Fibroblast of skin of right biceps (primary cell): ENCODE measurements at places on chromosomes 5 and 9.
A peak's percentile ranks its signal among the peaks of the same experiment; 100 is the strongest.

DNA sequence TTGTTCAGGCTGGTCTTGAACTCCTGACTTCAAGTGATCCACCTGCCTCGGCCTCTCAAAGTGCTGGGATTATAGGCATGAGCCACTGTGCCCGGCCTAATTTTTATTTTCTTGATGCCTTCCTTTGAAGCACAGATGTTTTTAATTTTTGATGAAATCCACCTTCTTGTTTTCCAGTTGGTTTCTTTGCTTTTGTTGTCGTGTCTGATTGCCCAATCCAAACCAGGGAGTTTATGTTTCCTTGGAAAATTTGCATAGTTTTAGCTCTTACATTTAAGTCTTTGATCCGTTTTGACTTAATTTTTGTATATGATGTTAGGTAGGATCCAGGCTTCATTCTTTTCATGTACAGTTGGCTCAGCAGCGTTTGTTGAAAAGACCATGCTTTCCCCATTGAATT is 15.2 kb downstream of the EHMT1 start:
- DNase-seq, result no peak

GRCh38 chr5:32405507-32405906 is 39.0 kb downstream of the ZFR start:
- no peak for DNase-seq

DNA sequence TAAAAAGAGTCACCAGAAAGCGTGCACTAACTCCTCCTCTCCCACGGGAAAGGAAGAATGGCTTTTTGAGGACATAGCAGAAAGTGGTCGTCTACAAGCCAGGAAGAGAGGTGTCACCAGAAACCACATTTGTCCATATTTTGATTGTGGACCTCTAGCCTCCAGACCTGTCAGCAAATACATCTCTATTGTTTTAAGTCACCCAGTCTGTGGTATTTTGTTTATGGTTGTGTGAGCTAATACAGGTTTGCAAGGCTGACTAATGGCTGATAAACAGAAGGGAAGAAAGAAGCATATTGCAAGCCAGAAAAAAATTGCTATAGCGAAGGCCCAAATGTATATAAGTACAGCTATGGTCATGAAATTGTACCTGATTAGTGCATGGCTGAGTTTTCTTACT is 21.4 kb downstream of the WDR70 start:
- no peak for DNase-seq

- no peak for DNase-seq
Observed at GRCh38 chr5:93395971-93396379, 185.0 kb downstream of the NR2F1-AS1 start.

DNA sequence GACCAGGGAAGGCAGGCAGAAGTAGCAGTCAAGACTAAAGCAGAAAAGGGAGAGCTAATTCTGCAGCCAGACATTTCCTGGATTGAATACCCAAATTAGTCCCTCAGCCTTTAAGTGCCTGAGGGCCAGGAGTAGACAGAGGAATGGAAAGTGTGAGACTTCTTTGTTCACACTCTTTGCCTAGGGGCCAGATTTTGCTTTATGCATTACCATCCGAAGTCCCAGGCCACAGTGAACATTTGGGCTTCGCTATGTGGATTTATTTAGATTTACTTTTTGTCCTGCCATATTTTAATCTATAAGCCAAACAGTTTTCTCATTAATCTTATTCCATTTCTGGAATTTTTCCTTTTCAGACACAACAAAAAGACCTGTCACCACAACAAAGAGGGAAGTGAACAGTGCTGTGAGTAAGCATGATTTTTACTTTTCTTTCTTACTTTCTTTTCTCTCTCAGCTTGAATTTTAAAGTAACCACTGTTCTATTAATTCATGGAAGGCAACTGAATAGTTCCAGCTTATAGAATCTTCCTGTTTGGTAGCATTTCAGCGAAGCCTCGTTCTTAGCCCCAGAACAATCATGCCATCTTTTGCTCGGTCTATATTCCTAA is 52.6 kb downstream of the PDCD1LG2 start:
- DNase-seq, result no peak

- peak; percentile 77 for DNase-seq
Observed at GRCh38 chr5:148858106-148858505, 31.7 kb downstream of the ADRB2 start.

- no peak for DNase-seq
Observed at GRCh38 chr5:110663525-110663924, 62.9 kb downstream of the TMEM232 start.

DNA sequence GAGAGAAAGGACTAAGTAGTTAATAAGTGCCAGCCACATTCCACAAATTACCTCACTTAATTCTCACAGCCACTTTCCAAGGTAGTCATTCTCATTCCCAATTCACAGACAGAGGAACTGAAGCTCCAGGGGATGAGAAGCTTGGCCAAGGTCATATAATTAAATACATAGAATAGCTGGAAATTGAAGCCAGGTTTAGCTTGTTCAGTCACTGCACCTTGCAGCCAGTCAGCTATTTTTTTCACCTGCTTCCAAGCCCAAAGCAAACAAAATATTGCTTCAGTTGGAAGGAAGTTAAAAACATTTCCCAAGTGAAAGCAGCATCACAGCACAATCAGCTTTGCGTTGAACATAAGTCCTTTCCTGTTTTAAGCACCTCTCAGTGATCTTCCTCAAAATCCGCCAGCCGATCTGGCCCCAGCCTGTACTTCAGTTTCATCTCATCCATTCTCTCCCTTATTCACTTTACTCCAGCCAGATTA is 4.8 kb downstream of the ALDH1A1 start:
- no peak for DNase-seq

- no peak for DNase-seq
Observed at GRCh38 chr9:14962193-14962882, 52.1 kb upstream of the FREM1 start.

- no peak for DNase-seq
Observed at GRCh38 chr5:168916266-168916665, 337.1 kb upstream of the PANK3 start.

DNA sequence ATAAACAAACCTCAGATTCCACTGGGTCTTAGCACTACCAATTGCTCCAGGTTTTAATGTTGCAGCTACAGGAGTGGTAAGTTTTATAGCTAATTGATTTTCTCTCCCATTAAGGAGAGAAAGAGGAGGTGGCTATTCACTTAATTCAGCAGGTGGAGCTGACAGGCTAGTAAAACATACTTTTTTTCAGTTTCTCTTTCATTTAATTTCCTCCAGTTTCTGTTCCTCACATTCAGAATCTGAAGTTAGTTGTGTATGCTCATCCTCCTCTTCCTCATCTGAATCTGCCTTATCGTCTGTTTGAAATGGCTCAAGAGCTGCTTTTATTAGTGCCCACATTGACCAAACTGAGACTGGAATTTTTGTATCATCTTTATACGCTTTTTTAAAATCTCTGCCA is 98.0 kb downstream of the PLPPR1 start:
- no peak for DNase-seq

DNA sequence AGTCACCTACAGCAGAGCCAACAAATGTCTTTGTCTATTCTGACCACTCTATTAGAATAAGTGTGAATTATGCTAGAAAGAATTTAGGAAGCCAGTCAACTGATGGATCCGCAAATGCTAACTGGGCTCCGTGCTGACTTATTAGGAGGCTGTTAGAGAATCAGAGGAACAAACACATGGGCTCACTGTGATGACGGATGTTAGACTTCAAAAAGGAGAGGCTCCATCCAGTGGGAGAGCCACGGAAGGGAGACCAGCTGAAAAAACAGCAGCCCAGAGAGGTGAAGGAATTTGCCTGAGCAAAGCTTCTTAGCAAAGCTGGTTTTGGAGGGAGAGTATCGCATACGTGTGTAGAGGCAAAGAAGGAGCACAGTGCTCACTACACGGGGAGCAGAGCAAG is 5.8 kb upstream of the TGFBI start:
- no peak for DNase-seq

GRCh38 chr5:10445352-10445751 is 3.7 kb downstream of the ROPN1L start:
- DNase-seq, result no peak

DNA sequence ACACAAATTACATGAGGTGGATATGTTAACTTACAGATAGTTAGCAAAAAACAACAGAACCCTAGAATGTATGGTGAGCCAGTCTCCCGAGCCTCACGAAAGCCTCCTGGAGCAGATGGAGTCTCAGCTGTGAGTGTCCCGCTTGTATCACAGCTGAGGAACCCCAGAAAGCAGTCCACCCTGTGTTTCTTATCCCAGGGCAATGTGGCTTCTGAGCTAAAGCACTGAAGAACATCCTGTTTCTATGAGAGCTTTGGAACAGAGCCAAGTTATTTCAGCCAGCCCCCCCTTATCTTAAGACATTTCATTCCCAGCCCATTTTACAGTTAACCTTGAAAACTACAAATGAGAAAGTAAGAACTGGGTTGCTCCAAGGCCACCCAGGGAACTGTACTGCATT is 1220.9 kb upstream of the CDH6 start:
- DNase-seq, result no peak

- DNase-seq, result no peak
Observed at GRCh38 chr5:121681229-121681855, 170.3 kb upstream of the FTMT start.

DNA sequence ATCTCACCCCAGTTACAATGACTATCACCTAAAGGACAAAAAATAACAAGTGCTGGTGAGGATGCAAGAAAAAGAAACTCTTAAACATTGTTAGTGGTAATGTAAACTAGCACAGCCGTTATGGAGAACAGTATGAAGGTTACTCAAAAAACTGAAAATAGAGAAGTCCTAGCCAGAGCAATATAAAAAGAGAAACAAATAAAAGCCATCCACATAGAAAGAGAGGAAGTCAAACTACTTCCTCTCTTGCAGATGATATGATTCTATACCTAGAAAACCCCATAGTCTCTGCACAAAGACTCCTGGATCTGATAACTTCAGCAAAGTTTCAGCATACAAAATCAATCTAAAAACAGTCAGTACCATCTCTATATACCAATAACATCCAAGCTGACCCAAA is 221.5 kb upstream of the FAM174A start:
- DNase-seq, result no peak

DNA sequence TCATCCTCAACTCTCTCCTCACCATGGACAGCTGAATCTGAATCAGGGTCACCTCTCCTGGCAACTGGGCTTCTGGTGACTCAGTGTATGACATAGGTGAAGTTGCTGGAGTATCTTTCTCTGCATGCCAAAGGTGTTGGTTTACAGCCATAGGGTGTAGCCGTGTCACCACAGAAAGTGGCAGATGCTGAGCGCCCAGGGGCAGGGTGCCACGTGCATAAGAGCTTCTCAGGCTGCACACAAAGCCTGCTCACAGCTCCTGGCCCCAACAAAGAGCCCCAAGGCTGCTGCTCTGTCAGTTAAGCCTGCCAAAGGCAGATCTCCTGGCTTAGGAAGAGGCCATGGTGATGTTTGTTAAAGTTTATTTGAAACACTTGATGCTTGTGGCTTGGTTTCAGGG is 297.7 kb upstream of the WWC1 start:
- DNase-seq, result no peak

GRCh38 chr9:115593587-115594091 is 475.7 kb upstream of the TNC start:
- peak; percentile 82 for DNase-seq

DNA sequence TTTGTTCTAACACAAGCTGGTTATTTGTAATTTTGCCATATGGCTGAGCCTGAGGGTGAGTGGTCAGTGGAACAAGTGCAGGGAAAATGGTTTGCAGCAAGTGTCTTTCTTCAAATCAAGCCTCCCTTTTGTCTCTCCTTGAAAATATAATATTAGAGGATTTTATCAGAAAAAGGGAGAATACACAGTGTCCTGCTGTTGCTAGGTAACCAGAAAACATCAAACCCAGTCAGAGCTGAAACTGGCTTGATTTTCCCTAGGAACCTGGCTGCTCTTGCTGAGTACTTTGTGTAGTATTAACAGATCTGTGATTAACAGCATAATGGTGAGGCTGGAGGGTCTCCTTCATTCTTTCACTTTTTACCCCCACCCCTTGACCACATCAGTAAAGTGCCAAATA is 314.0 kb downstream of the ARHGEF28 start:
- DNase-seq, result peak; percentile 37

DNA sequence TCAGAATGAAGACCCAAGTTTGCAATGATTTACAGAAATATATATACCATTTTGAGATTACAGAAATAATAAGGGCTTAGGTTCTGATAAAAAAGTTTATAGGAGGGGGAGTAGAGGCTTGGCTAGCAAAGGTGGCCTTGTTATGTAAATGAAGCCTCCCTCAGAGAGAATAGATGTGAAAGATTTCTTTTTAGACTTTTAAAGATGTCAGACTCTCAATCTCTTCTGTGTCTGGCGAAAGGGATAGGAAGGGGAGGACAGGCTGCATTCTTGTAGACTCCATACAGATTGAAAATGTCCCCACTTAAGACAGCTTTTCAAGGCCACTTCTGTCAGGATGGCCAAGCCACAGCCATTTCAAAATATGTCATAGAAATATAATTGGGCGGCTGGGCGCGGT is 63.1 kb upstream of the CLINT1 start:
- no peak for DNase-seq

DNA sequence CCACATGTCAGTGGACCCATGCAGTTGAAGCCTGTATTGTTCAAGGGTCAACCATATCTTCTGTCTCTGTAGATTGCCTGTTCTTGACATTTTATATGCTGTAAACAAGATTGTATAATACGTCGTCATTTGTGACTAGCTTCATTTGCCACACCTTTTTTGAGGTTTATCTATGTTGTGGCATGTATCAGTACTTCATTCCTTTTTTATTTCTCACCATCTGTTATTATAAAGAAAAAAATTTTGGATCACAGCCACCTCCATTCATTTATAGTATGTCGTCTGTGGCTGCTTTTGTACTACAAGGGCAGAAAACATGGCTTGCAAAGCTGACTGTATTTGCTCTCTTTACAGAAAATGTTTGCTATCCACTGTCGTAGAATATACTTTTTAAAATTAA is 72.4 kb downstream of the TEK start:
- DNase-seq, result peak; percentile 73

GRCh38 chr5:65132386-65132785 is 349.3 kb downstream of the ADAMTS6 start:
- DNase-seq, result no peak

GRCh38 chr9:13588151-13589033 is 308.9 kb upstream of the MPDZ start:
- DNase-seq, result peak; percentile 66

- DNase-seq, result peak; percentile 69
Observed at GRCh38 chr5:144142139-144142823, 28.2 kb downstream of the YIPF5 start.

- no peak for DNase-seq
Observed at GRCh38 chr5:19498852-19499251, 489.1 kb downstream of the CDH18 start.

DNA sequence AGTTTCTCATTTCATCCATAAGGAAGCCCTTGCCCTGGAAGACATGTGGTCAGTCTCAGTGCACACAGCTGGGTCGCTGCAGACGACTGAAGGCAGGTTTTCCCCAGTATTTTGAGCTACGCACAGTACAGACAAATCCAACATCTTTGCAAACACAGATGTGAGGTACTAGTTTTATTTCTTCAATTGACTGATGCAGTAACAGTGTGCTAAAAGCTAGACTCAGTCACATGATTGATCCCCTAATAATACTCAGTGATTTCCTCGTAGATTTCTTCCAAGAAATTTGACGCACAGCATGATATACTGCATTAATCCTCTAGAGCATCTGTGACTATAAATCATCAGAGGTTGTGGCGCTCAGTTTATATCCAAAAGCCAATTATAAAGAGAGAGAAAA is 346.1 kb downstream of the DIRAS2 start:
- no peak for DNase-seq
